ENCODE measurements at places on chromosomes 6 and 20. TPM values are rescaled to one million over a fixed set of nuclear protein-coding genes. Genes with fewer than 3 reads are reported as not detected.

SLC52A3 gene
- 7.5 TPM for total RNA-seq

- no peak for DNase-seq
These were observed 212.3 kb downstream of the TFAP2C start for GRCh38 chr20:56841346-56841908.

- DNase-seq: no peak
These were observed 74.7 kb downstream of the STXBP5 start for GRCh38 chr6:147278891-147279290.

DNA sequence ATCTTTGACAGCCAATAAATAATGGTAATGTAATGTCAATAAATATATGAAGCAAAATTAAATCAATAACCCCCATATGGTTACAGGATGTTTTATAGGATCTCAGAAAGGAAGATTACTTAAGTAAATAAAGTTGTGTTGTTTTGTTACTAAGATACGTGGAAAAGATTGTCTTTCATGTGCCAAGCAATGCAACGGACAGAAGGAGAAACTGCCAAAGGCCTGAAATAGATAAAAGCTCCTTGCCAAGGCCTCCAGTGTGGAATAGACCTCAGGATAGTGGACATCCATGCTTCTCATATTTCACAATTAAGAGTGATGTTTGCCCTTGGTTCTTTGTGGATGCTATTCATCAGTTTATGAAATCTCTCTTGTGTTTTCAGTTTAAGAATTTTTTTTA, 16.4 kb upstream of the FNDC1 start:
- DNase-seq: no peak

- DNase-seq: no peak
These were observed 12.7 kb upstream of the SENP6 start for GRCh38 chr6:75588948-75589347.

DNA sequence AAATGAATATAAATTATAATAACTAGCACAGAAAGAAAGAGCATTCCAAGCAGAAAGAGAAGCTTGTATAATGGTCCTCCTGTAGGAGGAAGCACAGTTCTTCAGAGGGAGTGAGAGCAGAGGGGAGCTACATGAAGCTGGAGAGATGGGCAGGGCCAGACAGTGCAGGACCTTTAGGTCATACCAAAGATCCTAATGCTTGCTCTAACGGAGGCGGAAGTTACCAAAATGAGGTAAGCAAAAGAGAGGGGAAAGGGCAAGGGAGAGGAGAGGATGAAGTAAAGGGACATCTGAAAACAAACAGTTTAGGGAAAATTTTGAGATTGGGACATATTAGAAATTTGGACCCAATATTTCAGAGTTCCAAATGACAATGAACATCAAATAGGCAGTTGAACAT, 50.2 kb downstream of the HBS1L start:
- no peak for DNase-seq

Data from mucosa of gallbladder (tissue), 1 donor.